ENCODE measurements at places on chromosomes 11 and 22.

- DNase-seq, result no peak
Observed at GRCh38 chr11:102422817-102423712, 29.5 kb downstream of the TMEM123 start.

DNA sequence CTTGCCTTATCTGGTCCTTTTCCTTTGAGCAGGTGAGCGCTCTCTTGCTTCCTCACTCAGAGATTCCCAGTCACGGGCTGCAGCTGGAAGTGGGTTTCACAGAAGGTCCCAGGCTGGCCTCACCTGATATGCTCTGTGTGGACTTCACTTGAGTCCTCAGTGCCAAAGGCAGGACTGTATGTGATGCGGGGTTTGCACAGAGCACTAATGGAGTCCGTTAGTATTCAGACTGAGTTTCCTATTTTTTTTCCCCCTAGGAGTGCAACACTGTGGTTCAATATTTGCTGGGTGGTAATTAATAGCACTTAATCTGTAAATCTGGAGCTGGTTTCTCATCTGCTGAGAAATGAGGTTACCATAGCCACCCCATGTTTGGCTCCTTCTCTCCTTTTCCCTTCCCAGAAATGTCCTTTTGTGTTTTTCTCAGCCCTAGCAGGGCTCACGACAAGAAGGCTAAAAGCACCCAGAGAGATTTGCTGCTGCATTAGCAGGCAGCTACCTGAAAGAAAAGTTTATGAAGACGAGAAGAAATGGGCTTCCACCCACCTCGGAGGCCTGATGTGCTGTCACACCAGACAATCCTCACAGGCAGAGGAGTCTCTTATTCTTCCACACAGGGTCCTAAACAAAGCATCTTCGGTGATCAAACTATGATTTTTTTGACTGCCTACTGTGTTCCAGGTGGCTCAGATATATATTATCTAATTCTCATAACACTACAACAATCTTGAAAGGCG lies 262.1 kb downstream of the KIRREL3 start:
- no peak for DNase-seq

DNA sequence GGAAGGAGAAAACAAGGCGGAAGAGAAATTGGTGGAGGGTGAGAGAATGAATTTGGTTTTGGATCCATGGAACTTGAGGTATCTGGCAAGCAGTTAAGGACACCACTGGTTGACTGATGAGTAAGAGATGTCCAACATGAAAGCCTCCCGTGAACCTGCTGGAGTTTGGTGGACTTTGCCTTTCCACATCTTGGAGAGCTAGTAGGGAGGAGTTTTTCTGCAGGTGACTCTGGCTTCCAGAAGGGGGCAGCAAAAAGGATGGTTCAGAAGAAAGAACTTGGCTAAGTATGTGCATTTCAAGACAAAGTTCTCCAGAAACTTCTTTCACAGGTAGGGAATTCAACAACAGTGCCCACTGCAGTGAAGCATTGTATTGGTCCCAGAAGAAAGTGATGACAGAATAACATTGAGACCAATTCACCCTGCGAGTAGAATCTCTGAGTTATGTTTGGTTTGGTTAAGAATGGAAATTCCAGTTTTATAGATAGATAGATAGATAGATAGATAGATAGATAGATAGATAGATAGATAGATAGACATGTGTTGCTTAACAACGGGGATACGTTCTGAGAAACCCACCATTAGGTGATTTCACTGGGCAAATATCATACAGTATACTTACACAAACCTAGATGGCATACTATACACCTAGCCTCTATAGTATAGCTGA lies 28.5 kb downstream of the DCDC1 start:
- DNase-seq, result no peak

- no peak for DNase-seq
Observed at GRCh38 chr11:120605469-120605868, 93.9 kb downstream of the GRIK4 start.

DNA sequence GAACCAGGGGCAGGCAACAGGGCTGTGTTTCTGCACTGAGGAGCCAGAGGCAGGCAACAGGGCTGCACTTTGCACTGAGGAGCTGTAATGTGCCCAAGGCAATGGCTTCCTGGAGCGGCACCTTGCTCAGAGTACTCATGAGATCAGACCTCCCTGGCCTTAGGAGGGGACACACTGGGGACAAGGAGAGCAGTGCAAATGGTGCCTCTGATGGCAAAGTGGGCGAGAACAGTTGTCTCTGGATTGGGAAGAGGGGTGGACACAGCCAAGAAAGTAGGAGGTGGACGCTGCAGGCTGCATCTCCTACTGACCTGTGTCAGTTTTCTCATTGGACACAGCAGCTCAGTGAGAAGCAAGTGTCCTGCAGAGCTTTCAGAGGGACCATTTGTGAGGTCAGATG lies 1443.3 kb downstream of the TBC1D22A start:
- no peak for DNase-seq

DNA sequence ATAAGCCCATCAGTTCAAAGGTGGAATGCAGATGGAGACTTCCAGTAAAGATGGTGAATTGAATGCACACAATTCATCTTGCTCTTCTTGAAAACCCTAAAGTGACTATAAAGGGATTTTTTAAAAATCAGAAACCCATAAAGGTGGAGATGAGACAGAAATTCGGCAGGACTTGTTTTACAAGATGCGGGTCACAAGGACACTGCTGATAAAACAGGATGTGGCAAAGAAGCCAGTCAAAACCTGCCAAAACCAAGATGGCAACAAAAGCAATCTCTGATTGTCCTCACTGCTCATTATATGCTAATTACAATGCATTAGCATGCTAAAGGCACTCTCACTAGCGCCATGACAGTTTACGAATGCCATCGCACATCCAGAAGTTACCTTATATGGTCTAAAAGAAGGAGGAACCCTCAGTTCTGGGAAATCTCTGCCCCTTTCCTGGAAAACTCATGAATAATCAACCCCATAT lies 137.1 kb downstream of the NECTIN1 start:
- DNase-seq, result no peak

GRCh38 chr11:19283991-19284390 lies 43.2 kb upstream of the E2F8 start:
- no peak for DNase-seq

- no peak for DNase-seq
Observed at GRCh38 chr11:129145276-129145675, 46.8 kb downstream of the ARHGAP32 start.

DNA sequence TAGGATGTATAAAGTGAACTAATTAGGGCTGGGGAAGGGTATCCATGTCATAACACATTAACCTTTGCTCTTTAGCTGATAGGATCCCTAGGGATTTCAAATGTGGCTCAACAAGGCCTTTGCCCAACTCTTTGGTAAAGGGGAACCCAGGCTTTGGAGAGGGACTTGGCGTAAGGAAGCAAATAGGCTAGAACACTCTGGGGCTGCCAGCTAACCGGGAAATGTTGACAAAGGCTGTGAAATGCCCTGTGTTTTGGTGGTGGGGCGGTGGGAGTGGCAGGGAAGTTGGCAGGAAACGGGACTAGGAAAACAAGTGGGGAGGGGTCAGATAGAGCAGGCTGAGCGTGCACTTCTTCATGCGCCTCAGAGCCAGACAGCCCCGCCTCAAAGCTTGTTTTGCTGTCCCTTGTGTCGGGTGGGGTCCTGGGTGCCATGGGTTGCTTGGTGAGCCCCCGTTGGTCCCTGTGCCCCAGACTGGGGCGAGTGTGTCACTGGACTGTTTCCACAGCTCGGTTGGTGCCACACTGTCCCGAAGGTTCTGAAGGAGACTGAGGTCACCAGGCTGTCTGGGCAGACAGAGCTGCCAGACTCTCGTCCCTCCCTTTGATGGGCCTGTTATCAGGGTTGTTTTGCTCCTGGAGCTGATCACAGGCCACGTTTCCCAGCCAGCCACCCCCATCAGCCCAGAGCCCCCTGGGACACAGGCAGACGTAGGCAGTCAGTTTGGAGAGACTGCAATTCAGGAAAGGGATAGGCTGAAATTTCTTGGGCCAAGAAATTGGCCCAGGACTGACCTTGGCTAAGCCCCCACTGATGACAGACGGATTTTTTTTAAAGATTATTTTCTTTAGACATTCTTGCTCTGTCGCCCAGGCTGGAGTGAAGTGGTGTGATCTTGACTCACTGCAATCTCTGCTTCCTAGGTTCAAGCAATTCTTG lies 19.6 kb downstream of the KCTD21 start:
- no peak for DNase-seq

DNA sequence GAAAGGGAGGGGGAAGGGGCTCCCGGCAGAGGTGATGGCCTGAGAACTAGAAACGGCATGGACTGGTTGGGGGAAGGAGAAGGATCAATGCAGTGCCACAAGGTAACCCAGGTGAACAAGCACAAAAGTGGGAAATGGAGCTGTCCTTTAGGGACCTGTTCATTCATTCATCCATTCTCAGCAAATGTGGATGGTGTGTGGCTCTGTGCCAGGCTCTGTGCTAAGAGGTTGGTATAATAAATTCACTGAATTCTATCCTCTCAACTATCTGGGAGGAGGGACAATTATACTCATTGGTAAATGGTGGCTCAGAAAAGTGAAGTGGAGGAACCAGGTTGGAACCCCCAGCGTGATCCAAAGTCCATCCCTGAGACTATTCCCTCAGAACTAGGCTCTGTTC lies 18.6 kb upstream of the ARAP1 start:
- DNase-seq, result no peak

- DNase-seq, result no peak
Observed at GRCh38 chr22:38953091-38953490, 4.3 kb upstream of the APOBEC3A start.

Data from central memory CD8-positive, alpha-beta T cell (primary cell).